ENCODE measurements at places on chromosomes 6 and 20.

- no peak for DNase-seq
Observed at GRCh38 chr6:37631295-37631694, 66.4 kb downstream of the MDGA1 start.

GRCh38 chr6:83097204-83097603 is 29.7 kb downstream of the DOP1A start:
- DNase-seq = no peak

- no peak for DNase-seq
Observed at GRCh38 chr20:50475681-50476292, 34.4 kb upstream of the PTPN1 start.

DNA sequence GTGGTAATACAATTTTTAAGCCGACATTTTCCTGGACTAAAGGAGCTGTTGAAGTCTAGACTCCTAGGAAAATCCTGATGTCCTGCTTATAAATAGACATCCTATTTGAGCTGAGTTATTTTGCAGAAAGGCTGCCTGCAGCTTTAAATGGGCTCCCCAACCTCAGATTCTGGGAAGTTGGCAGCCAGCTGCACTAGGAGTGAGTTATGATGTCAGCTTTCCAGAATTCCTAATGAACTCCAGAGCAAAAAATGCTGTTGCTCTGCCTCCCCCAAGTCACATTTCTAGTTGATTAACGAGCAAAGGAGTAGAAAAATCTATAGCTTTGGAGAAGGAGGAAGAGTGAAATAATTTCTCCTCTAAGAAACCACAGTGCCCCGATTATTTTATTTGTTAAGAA is 346.3 kb upstream of the SULF2 start:
- no peak for DNase-seq

- DNase-seq = no peak
Observed at GRCh38 chr6:157777344-157777743, 45.7 kb upstream of the SNX9 start.

GRCh38 chr6:89910902-89911240 is 16.6 kb downstream of the GJA10 start:
- DNase-seq = no peak

DNA sequence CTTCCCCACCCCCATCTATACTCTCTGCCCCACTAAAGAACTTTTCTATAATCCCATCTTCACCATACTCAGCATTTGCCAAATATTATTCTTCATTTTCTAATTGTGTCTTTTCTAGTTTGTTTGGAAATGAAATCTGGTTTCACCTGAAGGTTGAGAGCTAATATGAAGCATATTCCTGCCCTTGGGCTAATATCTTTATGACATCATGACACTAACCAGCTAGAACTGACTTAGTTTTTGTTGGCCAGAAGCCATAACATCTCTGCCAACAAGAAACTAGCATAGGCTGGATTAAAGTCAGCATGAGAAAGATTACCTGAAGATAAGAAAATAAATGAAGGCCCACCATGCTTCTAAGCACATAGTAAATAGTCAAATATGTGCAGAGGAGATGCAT is 16.7 kb downstream of the UNC5CL start:
- DNase-seq = no peak

DNA sequence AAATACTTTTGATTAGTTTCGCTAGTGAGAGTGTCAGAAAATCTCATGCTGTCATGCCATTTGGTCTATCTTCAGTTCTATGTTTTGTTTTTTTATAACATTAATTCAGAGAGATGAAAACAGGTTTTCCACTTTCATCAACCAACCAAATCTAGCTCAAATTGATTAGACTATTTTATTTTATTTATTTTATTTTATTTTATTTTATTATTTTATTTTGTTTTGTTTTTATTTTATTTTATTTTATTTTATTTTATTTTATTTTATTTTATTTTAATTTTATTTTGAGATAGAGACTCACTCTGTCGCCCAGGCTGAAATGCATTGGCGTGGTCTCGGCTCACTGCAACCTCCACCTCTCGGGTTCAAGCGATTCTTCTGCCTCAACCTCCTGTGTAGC is 1391.0 kb upstream of the ADGRB3 start:
- no peak for DNase-seq

- no peak for DNase-seq
Observed at GRCh38 chr20:61382194-61382593, 130.1 kb downstream of the CDH4 start.

DNA sequence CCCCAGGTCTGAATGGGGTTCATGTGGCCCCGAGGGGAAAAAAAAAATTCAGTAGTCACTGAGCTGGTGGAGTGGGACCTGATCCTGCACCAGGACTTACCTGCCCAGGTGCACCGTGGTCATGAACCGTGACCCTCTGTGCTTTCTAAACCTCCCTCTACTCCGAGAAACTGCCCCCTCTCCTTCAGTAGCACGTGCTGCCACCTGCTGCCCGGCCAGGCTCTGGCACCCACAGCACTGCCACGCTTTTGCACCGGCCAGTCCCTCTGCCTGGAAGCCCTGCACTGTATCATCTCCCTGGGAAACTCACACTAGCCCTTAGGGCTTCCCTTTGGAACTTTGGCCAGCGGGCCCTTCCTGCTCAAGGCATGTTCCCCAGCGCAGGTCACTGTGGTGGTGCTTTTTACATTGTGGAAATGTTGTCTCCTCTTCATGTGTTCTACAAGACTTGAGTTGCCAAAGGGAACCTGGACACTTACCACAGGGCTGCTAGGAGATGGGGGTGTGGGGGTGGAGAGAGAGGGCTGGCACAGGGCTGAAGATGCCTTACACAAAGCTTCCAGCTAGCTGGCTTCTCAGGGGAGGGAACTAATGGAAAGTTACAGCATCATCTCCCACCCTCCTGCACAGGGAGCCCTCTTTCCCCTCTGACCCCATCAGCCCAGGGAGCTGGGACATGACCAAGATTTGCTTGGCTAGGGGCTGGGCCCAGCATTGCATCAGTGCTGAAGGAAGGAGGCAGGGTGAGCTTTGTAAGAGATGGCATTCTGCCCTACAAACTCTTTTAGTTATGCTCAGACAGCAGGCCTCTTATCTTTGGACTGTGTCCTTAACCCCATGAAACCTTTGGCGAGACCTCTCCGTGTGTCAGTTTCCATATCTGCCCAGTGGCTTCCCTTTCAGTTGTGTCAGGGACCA is 2.5 kb upstream of the PTPRT start:
- peak; percentile 25 for DNase-seq

- DNase-seq = no peak
Observed at GRCh38 chr6:108001696-108002231, 43.8 kb upstream of the SEC63 start.

DNA sequence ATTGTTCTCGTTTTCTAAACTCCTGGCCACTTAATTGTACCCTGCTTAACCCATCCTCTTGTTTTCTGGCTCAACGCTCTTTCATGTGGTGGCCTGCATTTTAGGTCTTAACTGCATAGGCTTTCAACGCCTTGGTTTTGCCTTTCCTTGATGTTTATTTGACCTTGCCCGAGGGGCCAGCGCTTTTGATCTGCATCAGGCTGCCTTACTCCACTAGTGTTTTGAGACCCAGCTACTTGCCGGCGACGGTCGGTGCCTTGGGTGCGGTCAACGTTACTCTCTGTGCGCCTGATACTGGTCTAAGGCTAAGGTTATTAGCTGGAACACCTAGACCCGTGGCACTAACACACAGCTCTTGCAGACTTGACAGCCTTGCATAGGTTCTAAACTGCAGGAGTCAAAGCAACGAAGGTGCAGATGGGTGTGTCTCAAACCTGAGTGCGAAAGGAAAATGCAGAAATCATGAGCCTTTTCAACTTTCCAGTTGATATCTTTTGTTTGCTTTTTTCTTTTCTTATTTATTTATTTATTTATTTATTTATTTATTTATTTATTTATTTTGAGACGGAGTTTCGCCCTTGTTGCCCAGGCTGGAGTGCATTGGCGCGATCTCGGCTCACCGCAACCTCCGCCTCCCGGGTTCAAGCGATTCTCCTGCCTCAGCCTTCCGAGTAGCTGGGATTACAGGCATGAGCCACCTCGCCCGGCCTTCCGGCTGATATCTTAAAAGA is 138.8 kb downstream of the HFE start:
- DNase-seq = no peak

- DNase-seq = no peak
Observed at GRCh38 chr20:41308726-41309413, 8.7 kb downstream of the ZHX3 start.

DNA sequence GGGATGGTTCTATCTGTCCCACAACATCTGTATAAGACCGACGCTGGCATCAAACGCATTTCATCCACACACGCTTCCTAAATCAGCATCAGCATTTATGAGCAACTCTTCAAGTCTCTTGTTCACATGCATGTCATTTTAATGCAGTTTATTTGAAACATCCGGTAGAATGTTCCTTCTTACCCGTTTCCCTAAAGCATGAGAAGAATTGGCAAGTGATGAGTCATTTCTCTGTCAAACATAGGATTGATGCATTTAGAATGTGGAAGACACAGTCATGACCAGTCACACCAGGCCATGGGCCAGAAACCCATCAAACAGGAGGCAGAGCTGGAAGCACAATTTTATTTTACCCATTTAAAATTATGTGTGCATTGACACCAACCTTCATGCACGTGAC is 122.8 kb downstream of the UST start:
- peak; percentile 56 for DNase-seq

GRCh38 chr6:128554302-128554701 is 33.9 kb upstream of the PTPRK start:
- peak; percentile 61 for DNase-seq

DNA sequence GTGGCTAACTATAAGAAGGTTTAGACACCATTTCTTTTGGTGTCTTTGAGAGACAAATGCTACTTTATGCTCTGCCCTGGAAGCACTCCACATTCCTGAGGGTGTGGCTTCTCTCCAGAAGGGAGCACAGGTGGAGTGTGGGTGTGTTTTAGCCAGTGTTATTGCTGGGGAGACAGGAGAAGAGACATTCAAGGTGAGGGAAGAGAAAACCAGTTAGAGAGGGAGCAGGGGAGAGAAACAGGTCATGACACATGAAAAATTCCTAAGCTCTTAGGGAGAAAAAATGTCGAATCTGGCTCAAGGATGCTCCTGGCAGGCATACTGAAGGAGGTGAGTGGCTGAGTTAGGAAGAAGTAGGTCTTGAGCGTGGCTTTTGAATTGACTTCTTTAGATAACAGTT is 292.8 kb downstream of the CLIC5 start:
- DNase-seq = no peak

DNA sequence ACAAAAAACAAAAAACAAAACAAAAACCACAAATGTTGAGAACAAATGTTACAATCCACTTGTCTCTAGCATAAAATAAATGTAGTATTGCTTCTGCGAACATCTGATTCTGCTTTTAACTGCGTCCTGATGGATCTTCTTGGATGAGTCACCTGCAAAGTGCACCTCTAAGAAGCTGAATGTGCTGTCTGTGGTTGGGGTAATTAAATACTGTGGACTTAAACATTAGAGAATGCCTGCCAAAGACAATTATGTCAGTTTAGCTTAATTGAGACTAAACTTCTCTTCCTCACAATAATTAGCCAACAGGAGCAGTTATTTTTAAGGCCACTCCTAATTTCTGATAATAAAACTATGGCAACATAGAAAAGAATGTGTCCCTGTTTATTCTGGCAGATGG is 253.4 kb downstream of the PHACTR1 start:
- DNase-seq = no peak

DNA sequence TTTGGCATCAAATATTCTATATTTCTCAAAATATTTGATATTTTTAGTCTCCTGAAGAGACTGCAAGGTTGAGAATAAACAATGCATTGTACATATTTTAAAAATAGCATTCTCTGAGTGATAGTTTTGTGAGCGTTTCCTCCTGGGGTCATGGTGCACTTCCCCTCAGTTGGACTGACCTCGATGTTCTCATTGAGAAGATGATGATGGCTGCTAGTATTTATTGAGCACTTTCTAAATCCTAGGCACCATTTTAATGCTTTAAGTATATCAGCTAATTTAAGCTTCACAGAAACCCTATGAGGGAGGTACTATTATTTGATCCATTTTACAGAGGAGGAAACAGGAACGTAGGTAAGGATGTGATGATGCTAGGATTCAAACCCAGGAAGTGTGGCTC is 18.2 kb downstream of the DSE start:
- no peak for DNase-seq

- peak; percentile 56 for DNase-seq
Observed at GRCh38 chr6:4134841-4135664, at the start of gene ECI2. Gene ECI2, minus strand, starts transcription at chr6:4135575. Its CDS starts 15 bp downstream, at chr6:4135560.

- DNase-seq = no peak
Observed at GRCh38 chr6:130396722-130397121, 30.9 kb downstream of the TMEM200A start.

DNA sequence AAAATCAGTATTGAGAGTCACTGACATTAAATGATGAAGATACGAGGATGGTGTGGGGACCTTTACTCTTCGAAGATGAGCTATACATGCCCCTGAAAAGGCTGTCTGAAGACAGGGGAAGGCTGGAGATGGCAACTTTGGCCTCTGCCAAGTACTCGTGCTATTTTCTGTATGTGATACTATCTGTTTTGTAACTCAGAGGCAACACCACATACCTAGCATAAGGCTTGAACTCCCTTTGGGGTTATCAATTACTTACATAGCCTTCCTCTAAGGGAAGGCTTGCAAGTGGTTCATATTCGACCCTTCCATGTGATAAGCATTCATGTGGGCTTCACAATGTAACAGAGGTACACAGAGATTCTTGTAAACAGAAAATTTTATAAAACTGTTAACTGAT is 68.7 kb upstream of the FBXO30 start:
- DNase-seq = no peak

DNA sequence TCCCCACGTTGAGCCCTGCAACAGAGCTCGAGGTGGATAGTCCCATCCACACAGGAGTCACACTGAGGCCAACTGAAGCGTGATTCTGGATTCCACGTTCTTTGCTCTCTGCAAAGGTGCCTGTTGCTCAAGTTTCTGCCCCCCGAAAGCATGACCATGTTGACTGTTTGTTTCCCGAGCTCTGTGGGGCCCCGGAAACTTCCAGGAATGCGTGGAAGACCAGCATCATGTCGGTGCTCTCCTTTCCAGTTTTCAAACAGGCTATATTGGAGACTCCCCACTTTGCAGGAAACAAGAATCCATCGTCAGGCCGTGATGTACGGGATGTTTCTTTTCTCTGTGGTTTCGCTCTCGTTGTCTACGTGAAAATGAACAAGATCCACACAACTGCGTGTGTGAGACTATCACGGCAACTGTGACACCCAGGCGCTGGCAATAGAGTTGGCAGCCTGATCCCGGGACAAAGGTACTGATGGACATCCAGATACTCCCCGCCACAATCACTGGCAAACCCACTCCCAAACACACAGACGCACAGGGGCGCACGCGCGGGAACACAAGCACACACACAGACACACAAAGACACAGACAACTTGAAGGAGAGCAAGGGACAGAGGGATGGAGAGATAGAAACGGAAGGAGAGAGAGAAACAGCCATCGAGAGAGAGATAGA is 444.6 kb upstream of the DEFB115 start:
- DNase-seq = no peak

GRCh38 chr6:156126535-156126934 is 650.6 kb upstream of the ARID1B start:
- DNase-seq = no peak

DNA sequence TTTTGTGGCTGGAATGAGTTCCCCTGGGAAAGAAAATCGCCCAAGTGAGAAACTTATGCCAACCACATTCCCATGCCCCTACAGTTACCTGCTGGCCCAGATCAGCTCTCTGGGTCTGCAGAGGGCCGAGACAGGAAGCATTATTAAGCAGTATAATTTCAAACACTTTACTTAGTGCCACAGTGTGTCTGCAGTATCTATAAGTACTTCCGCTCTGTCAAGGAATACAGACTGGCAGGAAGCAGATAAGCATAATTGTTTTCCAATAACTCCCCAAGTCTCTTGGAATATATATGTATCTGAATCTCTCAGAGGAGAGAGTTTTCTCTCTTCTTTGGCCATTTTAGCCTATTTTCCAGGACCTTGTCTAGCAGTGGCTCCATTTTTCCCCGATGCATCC is 24.9 kb downstream of the SAYSD1 start:
- DNase-seq = no peak
